ENCODE measurements at places on chromosomes 3 and 15.

DNA sequence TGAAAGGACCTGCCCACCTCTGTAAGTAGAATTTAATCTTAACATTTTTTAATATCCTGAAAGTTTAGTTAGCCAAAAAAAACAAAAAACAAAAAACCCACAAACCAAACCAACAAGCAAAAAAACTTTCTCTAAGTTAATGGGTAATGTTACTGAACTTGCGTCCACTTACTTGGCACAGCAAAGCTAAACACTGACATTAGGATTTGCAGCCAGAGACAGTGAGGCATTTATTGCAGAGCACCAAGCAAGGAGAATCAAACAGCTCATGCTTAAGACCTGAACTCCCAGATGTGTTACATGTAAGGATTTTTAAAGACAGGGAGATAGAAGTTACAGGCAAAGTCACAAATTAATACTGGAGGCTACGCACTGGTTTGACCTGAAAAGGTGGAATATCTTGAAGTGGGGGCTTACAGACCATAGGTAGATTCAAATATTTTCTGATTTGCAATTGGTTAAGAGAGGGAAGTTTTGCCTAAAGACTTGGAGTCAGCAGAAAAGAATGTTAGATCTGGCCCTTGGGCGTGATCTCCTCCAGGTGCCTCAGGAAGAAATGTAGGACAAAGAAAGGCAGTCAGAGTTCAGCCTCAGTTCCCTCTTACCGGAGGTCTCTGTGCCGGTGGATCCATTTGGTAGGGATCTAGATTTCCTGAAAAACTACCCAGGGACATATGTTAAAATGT lies 205.0 kb downstream of the ADAMTSL3 start:
- no peak for DNase-seq

- DNase-seq = no peak
Measured at GRCh38 chr15:88121968-88122530, 134.5 kb downstream of the NTRK3 start.

DNA sequence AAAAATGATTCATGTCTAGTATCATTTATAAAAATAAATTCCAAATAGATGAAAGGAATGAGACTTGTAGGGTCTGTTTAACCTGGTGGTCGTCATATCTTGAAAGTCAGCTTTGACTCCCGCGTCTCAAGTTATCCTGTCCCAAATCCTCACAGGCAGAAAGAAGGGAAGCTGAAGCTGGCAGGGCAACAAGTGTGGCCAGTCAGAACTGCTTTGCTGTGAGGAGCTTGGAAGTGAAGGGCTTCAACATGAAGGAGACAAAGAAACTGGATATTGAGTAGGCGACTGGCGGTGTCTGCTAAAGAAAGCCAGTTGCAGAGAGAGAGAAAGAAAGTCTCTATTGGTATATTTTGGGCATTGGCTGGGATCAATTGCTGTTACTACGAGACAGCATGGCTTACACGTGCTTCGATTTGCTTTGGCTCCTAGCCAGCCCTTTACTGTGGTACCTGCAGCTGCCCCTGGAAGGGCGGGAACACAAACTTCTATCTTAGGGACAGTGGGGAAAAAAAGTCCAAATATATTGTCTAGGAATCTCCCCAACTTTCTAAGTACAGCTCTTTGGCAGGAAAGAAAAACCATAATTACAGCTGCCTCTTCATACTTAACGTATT lies 107.2 kb downstream of the CHST2 start:
- DNase-seq = no peak

GRCh38 chr15:43776101-43776717 lies 557 bp downstream of the ELL3 start:
- DNase-seq = no peak

DNA sequence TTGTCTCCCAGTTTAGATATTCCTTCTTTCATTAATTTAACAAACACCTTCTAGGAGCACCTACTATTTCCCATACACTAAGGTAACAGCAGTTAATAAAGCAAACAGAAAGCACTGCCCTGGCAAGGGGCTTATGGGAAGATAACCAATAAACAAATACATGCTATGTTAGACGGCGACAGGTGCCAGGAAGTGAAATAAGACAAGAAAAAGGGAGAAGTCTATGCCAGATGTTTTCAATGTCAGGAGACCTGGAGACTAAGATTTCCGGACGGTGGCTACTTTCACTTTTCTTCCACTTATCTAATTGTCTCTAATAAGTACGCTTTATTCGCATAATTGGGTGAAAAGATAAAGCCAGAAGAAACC lies 32.5 kb upstream of the ZNF445 start:
- DNase-seq = no peak

DNA sequence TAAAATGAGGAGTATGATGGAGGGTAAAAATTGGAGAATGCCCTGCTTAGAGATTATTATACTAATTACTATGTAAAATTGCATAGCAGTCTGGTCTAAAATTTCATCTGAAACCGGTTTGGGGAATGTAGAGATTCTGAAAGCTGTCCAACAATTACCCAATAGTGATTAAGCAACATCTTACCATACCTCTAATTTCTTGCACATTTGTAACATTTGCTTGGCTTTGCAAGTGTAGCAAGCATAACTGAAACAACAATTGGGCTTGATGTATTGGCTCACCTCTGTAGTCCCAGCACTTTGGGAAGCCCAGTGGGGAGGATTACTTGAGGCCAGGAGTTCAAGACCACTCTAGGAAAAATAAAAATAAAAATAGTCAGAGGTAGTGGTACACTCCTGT lies 17.4 kb downstream of the AADACL2 start:
- DNase-seq = no peak

GRCh38 chr3:156236556-156237260 lies 116.3 kb downstream of the KCNAB1 start:
- no peak for DNase-seq

DNA sequence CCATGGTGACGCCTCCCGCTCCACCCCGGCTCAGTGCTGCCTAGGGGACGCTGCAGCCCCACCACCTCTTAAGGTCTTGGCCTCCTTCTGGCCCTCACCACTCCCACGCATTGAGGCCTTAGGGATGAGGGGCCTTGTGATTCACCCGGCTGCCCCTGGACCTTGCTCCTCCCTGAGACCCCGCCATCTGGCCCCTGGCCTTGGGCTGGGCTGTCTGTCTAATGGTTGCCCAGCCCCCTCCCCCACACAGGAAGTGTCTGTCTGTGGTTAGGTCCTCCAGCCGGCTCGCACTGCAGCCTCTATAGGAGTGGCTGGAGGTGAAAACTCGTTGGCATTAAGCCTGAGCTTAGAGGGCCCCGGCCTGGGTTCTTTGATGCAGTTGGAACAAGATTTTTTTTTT lies 21.5 kb upstream of the MTHFS start:
- no peak for DNase-seq
